ENCODE measurements at places on chromosomes 12 and 14.

DNA sequence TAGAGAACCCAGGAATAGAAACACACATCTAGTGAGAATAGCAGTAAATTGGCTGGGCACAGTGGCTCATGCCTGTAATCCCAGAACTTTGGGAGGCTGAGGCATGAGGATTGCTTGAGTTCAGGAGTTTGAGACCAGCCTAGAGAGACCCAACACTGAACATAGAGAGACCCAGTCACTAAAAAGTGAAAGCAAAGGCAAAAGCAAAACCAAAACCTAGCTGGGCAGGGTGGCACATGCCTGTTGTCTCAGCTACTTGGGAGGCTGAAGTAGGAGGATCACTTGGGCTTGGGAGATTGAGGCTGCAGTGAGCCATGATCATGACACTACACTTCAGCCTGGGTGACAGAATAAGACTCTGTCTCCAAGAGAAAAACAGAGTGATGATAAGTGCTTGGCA lies 37.5 kb upstream of the MIS18BP1 start:
- DNase-seq: no peak

GRCh38 chr14:28163897-28164296 lies 602.7 kb upstream of the FOXG1 start:
- no peak for DNase-seq

DNA sequence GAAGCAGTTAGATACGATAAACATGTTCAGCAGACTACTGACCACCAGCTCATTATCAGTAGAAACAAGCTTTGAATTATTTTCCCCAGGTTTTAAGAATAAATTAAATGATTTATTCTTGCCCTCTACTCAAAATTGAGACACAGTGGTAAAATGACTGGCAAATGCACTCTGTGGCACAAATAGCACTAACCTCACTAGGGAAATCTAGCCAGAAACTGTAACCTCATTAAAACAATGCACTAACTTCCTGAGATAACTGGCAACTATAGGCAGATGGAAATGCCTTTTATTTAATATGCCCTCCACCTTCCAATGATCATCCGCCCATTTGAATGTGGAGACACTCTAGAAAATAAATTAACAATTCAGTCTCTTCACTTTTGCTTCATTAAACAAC lies 33.2 kb downstream of the CPNE8 start:
- DNase-seq: no peak

GRCh38 chr14:60915781-60916180 lies 65.1 kb downstream of the TRMT5 start:
- DNase-seq: no peak

GRCh38 chr12:25592725-25593495 lies 39.8 kb upstream of the LMNTD1 start:
- DNase-seq: no peak

- no peak for DNase-seq
Observed at GRCh38 chr12:129771238-129771637, 132.6 kb downstream of the TMEM132D start.

DNA sequence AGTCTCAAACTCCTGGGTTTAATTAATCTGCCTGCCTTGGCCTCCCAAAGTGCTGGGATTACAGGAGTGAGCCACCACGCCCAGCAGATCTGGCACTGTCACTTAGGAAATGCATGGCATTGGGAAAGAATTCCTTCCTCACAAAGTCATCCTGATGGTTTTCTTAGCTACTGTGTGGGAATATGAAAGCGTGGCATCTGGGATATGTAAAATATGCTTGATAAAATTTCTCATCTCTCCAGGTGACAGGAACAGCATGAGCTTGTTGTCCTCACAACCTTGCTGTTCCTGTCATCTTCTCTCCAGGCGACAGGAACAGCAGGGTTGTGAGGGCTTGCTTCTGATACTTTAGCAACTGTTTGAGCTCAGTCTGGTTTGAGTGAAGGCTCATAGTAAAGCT lies 16.1 kb upstream of the AICDA start:
- DNase-seq: no peak

GRCh38 chr14:61466249-61466904 lies 145.0 kb downstream of the PRKCH start:
- no peak for DNase-seq

GRCh38 chr12:95240556-95240955 lies 22.9 kb downstream of the VEZT start:
- DNase-seq: no peak

DNA sequence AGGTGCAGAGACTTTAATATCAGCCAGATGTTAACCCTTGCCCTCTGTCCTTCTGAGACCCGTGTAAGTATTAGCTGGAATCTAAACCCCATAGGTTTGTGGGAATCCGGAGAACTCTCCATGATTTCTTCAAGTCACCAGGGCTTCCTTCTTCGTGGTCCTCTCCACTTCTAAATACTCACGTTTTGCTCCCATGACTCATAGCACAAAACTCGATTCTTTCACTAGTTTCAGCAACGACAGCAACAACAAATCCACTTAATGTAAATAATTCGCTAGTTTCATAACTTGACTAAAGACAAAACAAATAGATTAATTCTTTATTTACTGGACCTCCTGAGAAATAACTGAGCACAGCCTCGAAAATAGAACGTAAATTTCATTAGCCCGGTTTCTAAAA lies 4.4 kb upstream of the CLEC2A start:
- DNase-seq: no peak

GRCh38 chr14:23183158-23183470 lies 346 bp downstream of the SLC7A8 start:
- DNase-seq: no peak

DNA sequence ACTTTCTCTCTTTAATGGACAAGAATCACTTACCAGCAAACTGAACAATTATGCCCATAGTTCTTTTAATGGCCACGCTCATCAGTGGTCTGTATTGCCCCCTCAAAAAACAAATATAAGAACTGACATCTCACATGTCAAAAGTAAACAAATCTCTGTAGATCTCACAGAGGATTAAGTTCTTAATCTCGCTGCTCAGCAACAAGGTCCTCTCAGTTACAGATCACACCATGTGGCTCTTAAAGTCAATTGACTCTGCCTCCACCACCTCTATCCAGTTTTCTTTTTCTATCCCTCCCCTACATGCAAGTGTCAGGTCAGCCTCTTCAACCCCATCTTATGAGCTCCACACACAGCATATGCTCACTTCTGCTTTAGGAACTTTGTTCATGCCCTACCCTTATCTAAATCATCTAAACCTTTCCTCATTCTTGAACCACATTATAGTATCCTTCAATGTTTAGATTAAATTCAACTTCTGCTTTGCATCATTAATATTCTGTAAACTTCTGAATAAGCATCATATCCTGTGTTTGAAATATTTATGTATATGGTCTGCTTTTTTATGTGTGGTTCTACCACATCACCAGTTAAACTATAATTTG lies 7.2 kb downstream of the ADAM20 start:
- no peak for DNase-seq

DNA sequence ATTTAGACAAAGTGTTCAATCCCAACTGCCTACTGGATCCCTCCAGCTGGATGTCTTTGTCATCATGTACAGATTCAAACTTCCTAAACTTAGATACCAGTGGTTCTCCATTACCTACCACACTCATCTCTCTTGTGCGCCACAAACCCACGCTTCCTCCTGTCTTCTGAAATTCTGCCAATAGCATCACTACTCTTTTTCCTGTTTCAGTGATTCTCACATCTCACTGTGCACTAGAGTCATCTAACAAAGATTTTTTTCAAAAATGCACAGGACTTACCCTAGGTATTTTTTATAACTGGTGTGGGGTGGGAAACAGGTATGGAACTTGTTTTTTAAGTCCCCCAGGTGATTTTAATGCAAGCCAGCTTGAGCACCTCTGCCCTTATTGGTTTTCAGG lies 5.9 kb downstream of the PSMB5 start:
- no peak for DNase-seq

GRCh38 chr12:43285159-43285598 lies 266.8 kb downstream of the ADAMTS20 start:
- no peak for DNase-seq

- DNase-seq: no peak
Observed at GRCh38 chr12:84070292-84070691, 842.3 kb downstream of the SLC6A15 start.

DNA sequence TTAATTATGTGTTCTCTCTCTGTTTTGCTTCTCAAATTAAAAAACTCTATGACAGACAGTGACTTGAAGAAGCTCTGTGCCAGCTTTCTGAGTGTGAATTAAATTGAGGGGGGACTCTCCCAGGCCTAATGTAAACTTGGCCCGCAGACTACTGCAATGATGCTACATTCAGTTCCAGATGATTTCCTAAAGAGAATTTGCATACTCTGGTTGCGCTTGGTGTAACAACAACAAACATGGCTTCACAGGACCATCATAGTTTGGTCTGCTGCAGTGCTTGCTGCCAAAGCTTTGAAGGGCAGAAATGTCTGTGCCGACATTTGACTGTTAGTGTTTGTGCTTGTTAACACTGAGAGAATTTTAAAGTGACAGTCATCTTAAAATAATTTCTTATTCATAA lies 25.0 kb downstream of the CFAP54 start:
- no peak for DNase-seq

- DNase-seq: no peak
Observed at GRCh38 chr14:99363051-99363450, 91.1 kb upstream of the BCL11B start.

GRCh38 chr12:56315249-56315621 lies 553 bp downstream of the CNPY2 start:
- no peak for DNase-seq

- DNase-seq: no peak
Observed at GRCh38 chr12:88546226-88546625, 34.0 kb downstream of the KITLG start.

DNA sequence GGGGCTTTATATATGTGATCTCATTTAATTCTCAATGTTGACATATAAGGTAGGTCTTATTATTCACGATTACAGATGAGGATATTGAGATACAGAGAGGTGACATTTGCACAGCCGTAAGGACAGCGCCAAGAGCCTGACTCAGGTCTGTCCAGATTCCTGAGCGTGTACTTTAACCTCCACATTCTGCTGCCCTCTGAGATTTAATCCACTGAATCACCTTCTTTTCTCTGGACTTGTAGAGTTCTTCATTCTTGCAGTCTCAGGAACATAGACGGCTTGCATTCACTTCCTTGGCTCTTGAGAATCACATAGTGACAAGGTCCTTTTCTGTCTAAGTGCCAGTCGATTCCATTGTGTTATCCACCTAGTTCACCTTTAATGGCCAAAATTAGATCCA lies 141.0 kb upstream of the ARHGAP5 start:
- no peak for DNase-seq

DNA sequence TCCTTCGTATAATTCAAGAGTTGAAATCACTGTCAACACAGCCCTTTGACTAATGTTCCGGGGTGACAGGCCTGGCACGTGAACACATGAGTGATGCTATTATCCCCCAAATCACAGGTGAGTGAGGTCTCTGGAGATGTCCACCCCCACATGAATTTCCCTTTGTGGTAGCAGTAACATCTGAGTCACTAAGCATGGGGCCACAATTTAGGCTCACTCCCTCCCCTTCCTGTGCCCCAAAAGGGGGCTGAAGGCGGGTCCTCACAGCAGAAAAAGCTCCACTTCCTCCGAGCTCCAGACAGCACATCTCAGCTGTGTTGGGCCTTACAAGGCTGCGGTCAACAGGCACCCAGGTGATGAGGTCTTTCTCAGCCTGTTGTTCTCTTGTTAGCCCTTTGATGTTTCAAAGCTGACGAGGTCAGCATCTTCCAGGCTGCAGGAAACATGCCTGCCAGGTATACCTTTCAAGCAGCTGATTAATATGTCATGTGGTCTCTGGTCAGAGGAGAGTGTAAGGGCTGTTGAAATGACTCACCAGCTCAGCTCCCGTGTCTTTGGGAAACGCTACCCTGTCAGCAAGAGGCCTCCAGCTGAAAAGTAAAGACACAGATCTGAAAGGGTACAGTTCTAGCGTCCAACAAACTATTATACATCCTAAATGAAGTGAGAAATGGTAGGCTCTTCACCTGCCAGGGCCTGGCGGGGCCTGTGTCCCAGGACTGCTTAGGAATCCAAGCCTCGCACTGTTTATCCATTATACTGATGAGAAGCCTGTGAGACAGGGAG lies 107.3 kb downstream of the ZFP36L1 start:
- peak; percentile 67 for DNase-seq

DNA sequence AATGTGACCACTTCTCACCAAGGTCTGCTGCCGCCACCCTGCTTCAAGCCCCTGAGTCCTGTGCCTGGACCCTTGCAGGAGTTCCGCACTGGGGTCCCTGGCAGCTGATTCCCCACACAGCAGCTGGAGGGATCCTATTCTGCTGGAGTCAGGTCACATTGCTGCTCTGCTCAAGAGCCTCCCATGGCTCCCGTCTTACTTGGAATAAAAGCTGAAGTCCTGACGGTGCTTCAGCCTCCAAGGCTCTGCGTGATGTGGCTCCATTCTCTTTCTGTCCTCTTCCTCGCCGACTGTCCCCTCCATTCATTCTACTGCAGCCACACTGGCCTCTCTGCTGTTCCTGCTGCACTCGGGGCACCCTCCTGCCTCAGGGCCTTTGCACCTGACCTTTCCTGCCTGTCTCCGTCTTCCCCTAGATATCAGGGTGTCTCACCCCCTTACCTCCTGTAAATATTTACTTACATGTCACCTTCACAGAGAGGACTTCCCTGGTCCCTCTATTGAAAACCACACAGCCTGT lies 7.6 kb upstream of the SDSL start:
- DNase-seq: no peak

GRCh38 chr14:47012533-47013280 lies 361.1 kb upstream of the RPL10L start:
- no peak for DNase-seq

- DNase-seq: no peak
Observed at GRCh38 chr12:50980545-50980944, 28.2 kb downstream of the HIGD1C start.

DNA sequence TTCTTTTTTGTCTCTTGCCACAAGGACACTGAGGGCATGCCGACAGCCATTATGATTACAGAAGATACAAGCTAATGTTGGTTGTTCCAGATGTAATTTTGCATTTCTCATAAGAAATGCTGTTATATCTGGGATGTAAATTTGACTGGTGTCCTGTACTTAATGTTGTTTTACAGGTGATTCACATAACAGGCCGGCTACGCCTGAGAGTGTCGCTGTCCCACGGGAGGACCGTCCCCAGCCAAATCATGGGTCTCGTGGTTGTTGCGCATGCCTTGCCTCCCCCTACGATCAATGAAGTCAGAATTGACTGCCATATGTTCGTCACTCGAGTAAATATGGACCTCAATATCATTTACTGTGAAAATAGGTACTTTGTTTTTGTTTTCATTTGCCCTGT lies 176.7 kb downstream of the EGLN3 start:
- DNase-seq: no peak

GRCh38 chr12:68042212-68042699 lies 53.0 kb downstream of the IFNG-AS1 start:
- DNase-seq: no peak

DNA sequence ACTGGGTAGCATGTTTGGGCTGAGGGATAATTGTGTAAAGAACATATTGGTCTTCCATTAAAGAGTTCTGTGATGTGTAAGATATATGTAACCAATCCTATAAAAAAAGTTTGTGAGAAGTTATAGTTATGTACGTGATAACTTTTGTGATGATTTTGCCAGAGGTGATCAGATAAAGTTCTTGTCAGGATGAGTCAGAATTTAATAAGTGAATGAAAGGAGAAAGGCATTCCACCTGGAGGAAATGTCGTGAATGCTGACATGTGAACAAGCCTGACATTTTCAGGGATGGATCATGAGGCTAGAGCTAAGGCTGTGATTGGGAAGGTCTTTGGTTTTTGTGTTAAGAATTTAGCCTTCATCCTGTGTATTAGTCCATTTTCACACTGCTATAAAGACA lies 241.5 kb downstream of the SNAPC1 start:
- DNase-seq: no peak
